ENCODE measurements at places on chromosomes 4 and X.

DNA sequence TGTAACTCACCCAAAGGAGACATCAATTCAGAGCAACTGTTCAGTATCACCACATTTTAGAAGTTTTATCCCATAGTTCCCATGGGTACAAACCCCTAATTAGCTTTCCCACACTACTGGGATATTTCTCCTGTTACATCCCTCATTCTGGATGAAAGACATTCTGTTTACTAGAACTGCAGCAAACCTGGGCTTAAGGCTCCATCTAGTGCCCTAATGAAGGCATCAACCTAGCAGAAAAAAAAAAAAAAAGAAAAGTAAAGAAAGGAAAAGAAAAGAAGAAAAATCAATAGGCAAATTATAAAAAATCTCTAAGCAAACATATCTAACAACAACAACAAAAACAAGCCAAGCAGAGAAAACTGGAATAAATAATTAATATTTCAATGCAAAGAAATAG is 133.7 kb upstream of the CPXCR1 start:
- peak; percentile 2 for DNase-seq

- no peak for DNase-seq
Measured at GRCh38 chrX:41457613-41458192, 10.6 kb downstream of the NYX start.

DNA sequence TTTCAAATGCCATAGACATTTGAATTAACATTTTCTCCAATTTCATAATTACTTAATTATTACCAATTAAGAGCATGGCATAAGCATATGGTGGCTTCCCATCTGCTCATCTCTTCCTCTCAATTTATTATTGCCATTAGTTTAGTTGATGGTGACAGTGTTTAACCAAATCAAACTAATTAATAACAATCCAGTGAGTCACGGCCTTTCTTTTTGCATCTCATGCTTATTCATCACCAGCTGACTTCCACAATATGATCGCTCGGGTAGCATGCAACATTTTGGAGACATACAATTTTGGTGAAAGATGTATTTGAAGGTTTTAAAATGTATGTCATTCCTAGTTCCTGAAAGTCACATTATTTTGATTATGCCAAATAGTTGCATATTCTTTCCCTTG is 172.8 kb upstream of the TACR3 start:
- no peak for DNase-seq

- DNase-seq: no peak
Measured at GRCh38 chr4:6231663-6232165, 31.4 kb upstream of the JAKMIP1 start.

DNA sequence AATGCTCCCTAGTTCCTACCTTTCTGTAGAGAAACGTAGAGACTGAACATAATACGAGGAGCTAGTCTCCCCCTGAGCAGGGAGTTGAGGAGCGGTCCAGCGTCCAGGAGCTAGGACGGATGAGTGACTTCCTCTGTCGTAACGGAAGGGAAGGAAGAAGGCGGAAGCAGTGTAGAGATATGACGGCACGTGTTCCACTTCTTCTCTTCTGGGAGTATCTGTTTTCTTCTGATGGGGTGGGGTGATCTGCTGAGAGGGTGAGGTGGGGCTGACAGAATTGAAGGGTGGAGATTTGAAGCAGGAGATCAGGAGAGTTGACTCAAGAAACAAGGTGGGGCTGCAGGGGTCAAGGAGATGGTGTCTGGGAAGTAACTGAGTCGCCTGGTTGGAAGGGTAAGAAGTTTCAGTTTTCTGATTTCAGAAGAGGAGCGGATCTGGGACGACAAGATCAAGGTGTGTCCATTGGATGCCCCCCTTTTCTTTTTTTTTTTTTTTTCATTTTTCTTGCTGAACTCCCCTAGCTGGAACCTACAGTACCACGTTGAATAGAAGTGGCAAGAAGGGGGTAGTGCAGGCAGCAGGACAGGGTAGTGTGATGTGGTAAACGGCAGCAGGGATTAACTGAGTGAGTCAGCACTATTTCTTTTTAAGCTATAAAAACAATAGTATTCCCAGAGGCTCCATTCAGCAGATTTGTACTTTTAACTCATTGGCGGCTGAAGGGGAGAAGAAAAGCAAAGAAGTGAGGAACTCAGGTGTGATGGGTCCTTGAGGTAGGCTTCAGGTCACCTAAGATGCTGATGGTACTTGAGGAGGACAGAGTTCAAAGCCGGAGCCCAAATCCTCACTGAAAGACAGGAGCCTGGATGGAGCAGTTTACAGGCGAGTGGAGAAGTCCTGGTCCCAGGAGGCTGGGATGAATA is 50.8 kb upstream of the SETD7 start:
- no peak for DNase-seq

- DNase-seq: no peak
Measured at GRCh38 chr4:42262701-42263490, 110.4 kb upstream of the BEND4 start.

DNA sequence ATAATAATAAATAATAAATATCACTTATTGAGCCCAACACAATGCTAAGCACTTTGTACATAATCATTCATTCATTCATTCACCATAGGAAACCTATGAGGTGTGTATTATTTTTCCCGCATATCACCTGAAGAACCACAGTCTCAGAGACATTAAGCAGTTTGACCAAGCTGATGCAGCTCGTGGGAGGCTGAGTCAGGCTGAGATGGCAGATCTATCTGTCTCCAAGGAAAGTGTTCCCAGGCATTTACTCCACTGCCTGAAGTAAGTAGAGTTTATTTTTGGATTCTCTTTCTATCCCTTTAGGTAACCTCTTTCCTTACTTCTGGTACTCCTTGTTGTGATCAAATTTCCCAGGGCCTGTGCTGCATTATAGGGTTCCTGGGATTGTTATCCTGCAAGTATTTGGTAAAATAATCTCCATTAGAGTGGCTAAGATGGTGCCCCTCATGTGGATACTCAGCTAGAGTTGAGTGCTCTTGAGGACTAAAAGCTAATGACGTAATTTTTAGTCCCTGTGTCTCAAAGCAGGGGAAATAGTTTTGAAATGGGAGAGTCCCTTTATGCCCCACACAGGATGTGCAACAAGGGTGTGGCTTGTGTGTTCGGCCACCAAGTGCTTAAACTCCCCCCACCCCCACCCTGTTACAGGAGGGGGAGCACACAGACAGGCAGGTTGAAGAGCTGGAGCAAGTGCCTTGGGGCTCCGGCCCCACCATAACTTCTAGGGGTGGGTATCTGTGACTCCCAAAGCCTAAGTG is 467.0 kb downstream of the STIM2 start:
- no peak for DNase-seq

DNA sequence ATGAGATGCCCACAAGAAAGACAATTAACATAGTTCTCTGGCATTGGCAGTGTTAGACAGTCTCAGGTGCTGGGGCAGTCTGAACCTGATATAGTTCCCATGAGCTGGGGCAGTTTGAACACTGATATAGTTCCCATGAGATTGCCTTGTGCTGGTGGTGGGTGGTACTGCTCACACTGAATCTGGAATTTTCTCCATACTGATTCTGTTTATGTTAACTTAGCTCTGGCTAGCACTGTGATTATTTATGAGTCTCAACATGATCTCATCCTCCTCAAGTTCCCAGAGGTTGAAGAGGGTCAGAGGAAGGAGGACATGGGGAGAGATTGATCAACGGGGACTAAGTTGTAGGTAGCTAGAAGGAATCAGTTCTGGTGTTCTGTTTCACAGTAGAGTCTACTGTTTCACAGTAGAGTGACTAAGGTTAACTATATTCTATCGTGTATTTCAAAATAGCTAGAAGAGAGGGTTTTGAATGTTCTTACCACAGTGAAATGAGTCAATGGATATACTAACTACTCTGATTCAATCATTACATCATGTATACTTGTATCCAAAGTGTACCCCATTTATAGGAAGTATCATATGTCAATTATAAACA is 379.9 kb downstream of the ADAM29 start:
- DNase-seq: no peak

- no peak for DNase-seq
Measured at GRCh38 chr4:119038116-119038841, 97.4 kb upstream of the MYOZ2 start.

DNA sequence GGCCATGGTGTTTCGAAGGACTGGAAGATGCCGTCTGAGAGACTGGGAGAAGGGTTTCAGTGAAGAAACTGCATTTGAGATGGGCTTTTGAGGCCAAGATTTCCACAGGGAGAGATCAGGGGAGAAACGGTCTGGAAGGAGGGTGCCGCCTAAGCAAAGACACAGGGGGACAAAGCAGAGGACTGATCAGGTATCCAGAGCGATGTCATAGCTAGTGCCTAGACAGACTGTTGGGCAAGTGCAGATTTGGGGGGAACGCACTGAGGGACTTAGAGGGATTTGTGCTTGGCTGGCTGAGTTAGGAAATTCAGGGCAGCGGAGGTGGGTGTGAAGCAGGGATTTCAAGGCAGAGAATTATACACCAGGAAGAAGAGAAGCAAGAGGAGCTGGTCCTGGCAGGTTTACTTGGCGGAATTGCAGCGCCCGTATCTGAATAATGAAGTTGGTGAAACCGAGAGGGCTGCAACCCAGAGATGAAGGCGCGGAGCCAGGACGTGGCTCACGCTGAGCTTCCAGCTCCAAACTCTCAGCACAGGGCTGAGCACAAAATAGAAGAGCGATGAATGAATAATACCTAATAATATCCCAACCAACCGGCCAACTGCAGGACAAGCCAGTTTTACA is 106.9 kb downstream of the MAML3 start:
- DNase-seq: peak; percentile 48

Data from NCI-H1092 treated with DMSO at 0.1 percent for 48 hours (cell line).